Activated T-helper 2 cell treated with anti-CD3 and anti-CD28 coated beads, Interferon-gamma antibody, Interleukin-2, Interleukin-4, amounts not matched to agents 10 μg/mL and 5 μg/mL and 100 μg/mL, durations not matched to agents 14 hours and 24 hours and 36 hours (primary cell): ENCODE measurements at places on chromosomes 2 and 18. TPM values are rescaled to one million over a fixed set of nuclear protein-coding genes. Genes with fewer than 3 reads are reported as not detected.

DNA sequence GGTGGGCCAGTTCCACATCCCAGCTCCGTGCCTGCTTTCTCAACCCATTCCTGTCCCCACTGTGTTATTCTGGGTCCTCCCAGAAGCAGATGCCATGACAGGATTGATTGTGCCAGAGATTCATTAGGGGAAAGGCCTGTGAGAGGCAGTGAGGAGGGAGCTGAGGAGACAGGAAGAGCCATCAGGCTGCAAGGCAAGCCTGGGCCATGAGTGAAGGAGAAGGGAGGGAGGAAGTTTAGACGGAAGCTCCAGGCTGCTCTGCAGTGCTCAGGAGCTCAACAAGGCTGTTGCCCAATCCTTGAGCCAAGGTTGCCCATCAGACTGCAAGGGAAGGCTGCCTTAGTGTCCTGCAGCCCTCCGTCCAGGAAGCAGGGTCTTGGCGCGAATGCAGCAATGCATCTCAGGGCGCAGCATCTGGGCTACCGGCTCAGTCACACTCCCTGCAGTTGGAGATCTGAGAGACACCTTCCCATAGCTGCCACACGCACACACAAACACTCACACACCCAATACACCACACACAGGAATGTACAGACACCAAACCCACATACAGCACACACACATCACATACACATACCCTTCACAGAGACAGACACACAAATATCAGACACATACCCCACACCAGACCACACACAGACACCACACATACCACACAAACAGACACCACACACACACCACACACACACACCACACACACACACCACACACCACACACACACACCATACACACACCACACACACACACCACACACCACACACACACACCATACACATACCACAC is 139.5 kb upstream of the NDUFV2 start:
- no peaks in the 10 kb centered on the region for H3K27me3 ChIP-seq
- H3K4me3 ChIP-seq: no peak overlapping the region
- H3K4me1 ChIP-seq: no peaks in the 10 kb centered on the region
- H3K36me3 ChIP-seq: no peaks in the 10 kb centered on the region

DNA sequence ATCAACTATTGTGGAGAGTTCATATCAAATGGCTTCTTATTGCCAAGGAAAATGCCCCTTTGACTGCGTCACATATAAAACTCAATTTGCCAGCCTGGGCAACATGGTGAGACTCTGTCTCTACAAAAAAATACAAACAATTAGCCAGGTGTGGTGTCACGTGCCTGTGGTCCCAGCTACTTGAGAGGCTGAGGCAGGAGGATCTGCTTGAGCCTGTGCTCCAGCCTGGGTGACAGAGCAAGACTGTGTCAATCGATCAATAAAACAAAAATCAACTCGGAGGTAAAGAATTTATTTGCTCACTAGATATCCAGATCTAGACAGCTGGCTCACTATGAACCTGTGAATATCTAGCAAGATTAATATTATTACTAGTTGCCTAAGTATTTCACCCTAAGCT is 1.7 kb upstream of the ZCCHC2 start:
- no peaks in the 10 kb centered on the region for H3K27me3 ChIP-seq
- H3K27ac ChIP-seq: peak overlapping the region; percentile 28
- peak overlapping the region; percentile 94 for H3K4me3 ChIP-seq
- no peak for DNase-seq
- peaks cover 23% of the 10 kb centered on the region for H3K36me3 ChIP-seq
- H3K4me1 ChIP-seq: peaks cover 23% of the 10 kb centered on the region

DNA sequence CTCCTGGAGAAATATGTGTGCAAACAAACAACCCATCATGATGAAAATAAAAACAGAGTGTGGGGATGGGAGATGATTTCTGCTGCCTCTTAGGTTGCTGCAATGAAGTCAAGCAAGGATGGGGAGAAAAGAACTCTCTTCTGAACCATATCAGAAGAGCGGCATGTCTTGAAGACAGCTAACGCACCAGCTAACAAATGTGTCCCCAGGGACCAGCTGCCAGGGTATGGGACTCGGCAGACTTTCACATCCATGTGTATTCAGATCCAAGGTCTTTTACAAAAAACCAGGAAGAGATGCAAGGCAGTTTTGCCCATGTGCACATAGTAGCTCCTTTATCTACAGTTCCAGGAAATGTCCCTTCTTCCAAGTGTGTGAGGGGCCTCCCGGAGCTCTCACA is 125.4 kb downstream of the CLIP4 start:
- H3K4me1 ChIP-seq: no peaks in the 10 kb centered on the region
- DNase-seq: no peak
- no peak overlapping the region for H3K4me3 ChIP-seq
- H3K27ac ChIP-seq: no peak overlapping the region
- H3K27me3 ChIP-seq: peaks cover 6% of the 10 kb centered on the region

GRCh38 chr2:65754219-65754618 is 321.8 kb upstream of the SPRED2 start:
- DNase-seq: no peak
- no peak overlapping the region for H3K4me3 ChIP-seq
- H3K36me3 ChIP-seq: no peaks in the 10 kb centered on the region
- H3K27me3 ChIP-seq: no peaks in the 10 kb centered on the region
- H3K4me1 ChIP-seq: no peaks in the 10 kb centered on the region

DNA sequence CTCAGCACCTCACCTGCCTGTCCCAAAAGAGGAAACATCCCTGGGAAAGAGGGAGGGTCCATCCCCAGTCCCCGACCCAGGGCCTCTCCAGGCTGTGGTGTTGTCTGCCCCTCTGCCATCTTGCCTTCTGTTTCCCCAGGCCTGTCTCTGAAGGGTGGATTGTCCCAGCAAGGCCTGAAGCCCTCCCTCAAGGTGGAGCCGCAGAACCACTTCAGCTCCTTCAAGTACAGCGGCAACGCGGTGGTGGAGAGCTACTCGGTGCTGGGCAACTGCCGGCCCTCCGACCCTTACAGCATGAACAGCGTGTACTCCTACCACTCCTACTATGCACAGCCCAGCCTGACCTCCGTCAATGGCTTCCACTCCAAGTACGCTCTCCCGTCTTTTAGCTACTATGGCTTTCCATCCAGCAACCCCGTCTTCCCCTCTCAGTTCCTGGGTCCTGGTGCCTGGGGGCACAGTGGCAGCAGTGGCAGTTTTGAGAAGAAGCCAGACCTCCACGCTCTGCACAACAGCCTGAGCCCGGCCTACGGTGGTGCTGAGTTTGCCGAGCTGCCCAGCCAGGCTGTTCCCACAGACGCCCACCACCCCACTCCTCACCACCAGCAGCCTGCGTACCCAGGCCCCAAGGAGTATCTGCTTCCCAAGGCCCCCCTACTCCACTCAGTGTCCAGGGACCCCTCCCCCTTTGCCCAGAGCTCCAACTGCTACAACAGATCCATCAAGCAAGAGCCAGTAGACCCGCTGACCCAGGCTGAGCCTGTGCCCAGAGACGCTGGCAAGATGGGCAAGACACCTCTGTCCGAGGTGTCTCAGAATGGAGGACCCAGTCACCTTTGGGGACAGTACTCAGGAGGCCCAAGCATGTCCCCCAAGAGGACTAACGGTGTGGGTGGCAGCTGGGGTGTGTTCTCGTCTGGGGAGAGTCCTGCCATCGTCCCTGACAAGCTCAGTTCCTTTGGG is 47.2 kb downstream of the BOLA3 start:
- H3K36me3 ChIP-seq: peaks cover 55% of the 10 kb centered on the region
- H3K4me1 ChIP-seq: no peaks in the 10 kb centered on the region
- no peak overlapping the region for H3K27ac ChIP-seq
- H3K4me3 ChIP-seq: no peak overlapping the region
- DNase-seq: no peak

Gene CACNB4
- total RNA-seq: 0.23 and 0.39 TPM in 2 replicates

GRCh38 chr2:96859099-96859649 is 1.4 kb upstream of the ANKRD39 start:
- no peak overlapping the region for H3K27ac ChIP-seq
- H3K27me3 ChIP-seq: no peaks in the 10 kb centered on the region
- peaks cover 28% of the 10 kb centered on the region for H3K36me3 ChIP-seq

- H3K4me1 ChIP-seq: peaks cover 14% of the 10 kb centered on the region
- no peak overlapping the region for H3K27ac ChIP-seq
- no peak for DNase-seq
These were observed 14.9 kb downstream of the MRPS9 start for GRCh38 chr2:105052773-105053172.

DNA sequence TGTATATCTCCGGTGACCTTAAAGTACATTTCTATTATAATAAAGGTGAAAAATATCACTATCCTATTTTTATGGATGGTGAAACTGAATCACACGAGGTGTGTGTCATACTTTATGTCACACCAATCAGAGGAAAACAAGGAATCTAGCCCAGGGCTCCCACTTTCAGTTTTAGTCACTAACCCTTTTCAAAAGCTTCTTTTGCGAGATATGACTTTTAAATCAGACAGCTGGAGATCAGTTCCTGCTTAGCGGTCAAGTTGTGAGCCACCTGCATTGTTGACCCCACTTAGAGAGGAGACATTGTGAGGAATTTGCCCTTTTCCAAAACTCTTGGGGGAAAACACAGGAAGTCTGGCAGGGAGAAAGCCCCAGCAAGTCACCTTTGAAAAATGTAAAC is 70.5 kb downstream of the CPS1 start:
- DNase-seq: no peak
- no peaks in the 10 kb centered on the region for H3K4me1 ChIP-seq
- H3K27ac ChIP-seq: no peak overlapping the region
- H3K36me3 ChIP-seq: no peaks in the 10 kb centered on the region
- no peaks in the 10 kb centered on the region for H3K27me3 ChIP-seq
- H3K4me3 ChIP-seq: no peak overlapping the region

Gene SERPINB12
- not detected in 2 replicates for total RNA-seq

GRCh38 chr2:15693926-15694588 is 102.4 kb downstream of the DDX1 start:
- DNase-seq: no peak
- H3K27ac ChIP-seq: no peak overlapping the region
- H3K27me3 ChIP-seq: no peaks in the 10 kb centered on the region
- H3K36me3 ChIP-seq: no peaks in the 10 kb centered on the region

GRCh38 chr18:5175378-5175777 is 21.7 kb downstream of the AKAIN1 start:
- no peak overlapping the region for H3K4me3 ChIP-seq
- H3K36me3 ChIP-seq: no peaks in the 10 kb centered on the region
- DNase-seq: no peak
- no peaks in the 10 kb centered on the region for H3K27me3 ChIP-seq
- H3K27ac ChIP-seq: no peak overlapping the region

Gene C2orf66
- total RNA-seq: 0.25 TPM in 2 replicates

DNA sequence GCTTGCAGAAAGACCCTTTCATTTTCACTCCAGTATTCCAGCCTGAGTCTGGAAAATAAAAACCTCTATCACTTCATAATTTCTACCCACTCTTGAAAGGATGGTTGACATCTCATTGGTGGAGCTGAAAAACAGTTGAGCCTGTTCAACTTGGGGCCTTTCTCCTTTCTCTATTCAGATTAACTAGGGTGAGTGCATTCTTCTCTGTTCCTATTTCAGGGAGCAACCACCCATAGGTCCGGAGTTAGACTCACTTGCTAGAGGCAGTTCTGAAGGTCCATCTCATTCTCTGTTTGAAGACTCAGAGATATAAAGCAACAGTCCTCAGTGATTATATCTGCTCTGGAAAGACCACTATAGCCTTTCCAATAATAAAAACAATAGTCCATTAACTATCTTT is 167.9 kb upstream of the SPOPL start:
- H3K36me3 ChIP-seq: no peaks in the 10 kb centered on the region
- no peaks in the 10 kb centered on the region for H3K4me1 ChIP-seq
- no peak overlapping the region for H3K27ac ChIP-seq
- H3K4me3 ChIP-seq: no peak overlapping the region
- no peak for DNase-seq

Gene CD207
- not detected in 2 replicates for total RNA-seq

Gene ME2
- 115 and 117 TPM in 2 replicates for total RNA-seq

DNA sequence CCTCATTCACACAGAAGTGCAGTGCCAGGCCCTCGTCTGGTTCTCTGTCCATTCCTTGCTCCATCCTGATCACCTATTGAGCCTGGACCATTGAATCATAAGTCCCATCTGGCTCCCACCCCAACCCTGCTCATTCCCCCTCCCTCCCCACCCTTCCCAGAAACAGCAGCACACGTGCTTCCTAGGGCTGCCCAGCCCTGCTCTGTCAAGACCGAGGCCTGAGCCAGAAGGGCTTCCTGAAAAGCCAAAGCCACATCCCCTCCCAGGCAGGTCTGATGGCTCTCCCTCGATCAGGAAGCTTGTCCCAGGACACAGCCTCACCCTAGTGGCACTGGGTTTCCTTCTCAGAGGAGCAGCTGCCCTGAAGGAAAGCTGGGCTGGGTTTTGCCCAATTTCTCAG is 79.8 kb upstream of the FZD7 start:
- peaks cover 12% of the 10 kb centered on the region for H3K27me3 ChIP-seq
- H3K27ac ChIP-seq: no peak overlapping the region
- H3K4me3 ChIP-seq: no peak overlapping the region
- DNase-seq: no peak

Gene SLC9A4
- 0.09 TPM in 2 replicates for total RNA-seq

Gene KYNU
- total RNA-seq: 0.11 TPM in 1 of 2 replicates, not detected in the other

Gene METTL5
- total RNA-seq: 88.2 and 95.2 TPM in 2 replicates

DNA sequence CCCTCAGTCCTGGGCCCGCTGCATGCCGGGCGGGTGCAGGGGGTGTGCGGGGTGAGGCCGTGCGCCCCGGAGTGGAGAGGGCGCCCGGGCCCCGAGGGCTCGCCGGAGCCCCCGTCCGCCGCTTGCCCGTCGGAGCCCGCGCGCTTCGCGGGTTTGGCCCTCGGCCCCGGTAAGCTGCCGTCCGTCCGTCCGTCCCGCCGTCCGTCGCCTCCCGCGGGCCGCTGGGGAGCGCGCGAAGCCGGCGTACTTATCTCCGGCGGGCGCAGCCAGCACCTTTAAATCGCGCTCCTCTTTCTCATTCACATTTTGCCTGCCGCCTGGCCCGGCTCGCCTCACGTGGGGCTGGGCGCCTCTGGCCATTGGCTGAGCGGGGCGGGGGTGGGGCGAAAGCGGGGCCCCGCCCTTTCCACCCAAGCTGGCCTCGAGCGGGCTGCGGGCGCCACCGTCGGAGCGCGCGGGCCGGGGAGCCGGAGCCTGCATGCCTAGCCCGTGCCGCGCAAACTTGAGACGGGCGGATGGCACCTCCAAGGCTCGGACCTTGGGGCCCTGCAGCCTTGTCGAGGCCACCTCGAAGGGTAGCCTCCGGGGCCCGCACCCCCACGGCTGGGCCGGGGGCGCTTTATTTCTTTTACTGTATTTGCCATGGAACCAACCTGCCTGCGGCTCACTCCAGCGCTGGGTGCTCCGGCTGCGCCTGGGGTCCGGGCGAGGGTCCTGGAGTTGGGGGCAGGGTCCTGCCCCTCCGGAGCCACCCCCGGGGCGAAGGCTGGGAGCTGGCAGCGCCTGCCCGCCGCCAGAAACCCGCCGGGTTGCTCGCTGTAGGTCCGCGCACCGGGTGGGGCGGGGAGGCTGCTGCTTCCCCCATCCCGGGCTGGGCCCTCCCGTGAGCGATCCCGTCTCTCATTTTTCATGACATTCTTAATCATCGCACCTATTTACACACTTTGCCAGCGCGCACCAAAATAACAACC is at the start of gene GBX2:
Gene GBX2, minus strand, starts transcription at position 277 of the 971 bp plus-strand sequence. CDS start 415 bp downstream, outside the sequence.
- no peaks in the 10 kb centered on the region for H3K36me3 ChIP-seq
- peaks cover 62% of the 10 kb centered on the region for H3K27me3 ChIP-seq
- no peak for DNase-seq
- H3K27ac ChIP-seq: peak within 1 kb of the TSS; percentile 47
- no peaks in the 10 kb centered on the region for H3K4me1 ChIP-seq

GRCh38 chr2:28948160-28948559 is 32.9 kb upstream of the TOGARAM2 start:
- no peak overlapping the region for H3K27ac ChIP-seq
- H3K36me3 ChIP-seq: peaks cover 57% of the 10 kb centered on the region
- H3K4me1 ChIP-seq: peaks cover 2% of the 10 kb centered on the region
- no peak for DNase-seq
- H3K27me3 ChIP-seq: no peaks in the 10 kb centered on the region
- H3K4me3 ChIP-seq: no peak overlapping the region

- peaks cover 47% of the 10 kb centered on the region for H3K4me1 ChIP-seq
- peak; percentile 26 for DNase-seq
- peaks cover 7% of the 10 kb centered on the region for H3K36me3 ChIP-seq
- H3K4me3 ChIP-seq: peak overlapping the region; percentile 40
- H3K27ac ChIP-seq: peak overlapping the region; percentile 98
These were observed 52.8 kb upstream of the IL1RL1 start for GRCh38 chr2:102258386-102259074.
